ENCODE measurements at places on chromosomes 4 and X. TPM values are rescaled to one million over a fixed set of nuclear protein-coding genes. Genes with fewer than 3 reads are reported as not detected.

- no peak for DNase-seq
Measured at GRCh38 chrX:12405306-12405705, 267.0 kb downstream of the FRMPD4 start.

- peak; percentile 7 for DNase-seq
Measured at GRCh38 chrX:40570346-40571093, 10.2 kb upstream of the ATP6AP2 start.

DNA sequence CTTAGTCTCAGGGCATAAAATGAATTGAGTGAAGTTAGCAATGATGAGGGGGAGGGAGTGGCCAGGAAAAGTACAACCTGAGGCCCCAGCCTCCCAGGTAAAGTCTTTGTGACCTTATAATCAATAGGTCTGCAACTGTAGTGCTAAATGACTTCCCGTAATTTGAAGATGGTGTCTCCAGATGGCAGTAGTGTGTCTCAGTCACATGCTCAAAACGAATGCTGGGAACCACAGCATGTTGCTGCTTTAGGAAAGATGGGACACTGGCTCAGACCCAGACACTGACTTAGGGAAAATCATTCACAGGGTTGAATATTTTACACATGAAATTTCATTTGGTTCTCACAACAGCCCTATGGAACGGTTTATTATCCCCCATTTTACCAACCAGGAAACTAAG lies 10.3 kb downstream of the SRPX2 start:
- no peak for DNase-seq

DNA sequence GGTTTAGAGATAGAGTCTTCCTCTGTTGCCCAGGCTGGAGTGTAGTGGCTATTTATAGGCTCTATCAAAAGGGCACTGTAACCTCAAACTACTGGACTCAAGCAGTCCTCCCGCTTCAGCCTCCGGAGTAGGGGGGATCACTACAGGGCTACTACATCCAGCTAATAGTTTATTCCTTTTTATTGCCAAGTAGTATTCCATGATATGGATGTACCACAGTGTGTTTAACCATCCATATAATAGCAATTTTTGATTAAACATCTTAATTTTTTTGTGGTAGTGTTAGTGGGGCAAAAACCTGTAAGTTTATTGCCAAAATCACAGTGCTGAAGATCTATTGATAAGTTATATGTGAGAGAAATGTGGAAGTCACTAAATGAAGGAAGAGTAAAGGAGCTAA lies 2.6 kb upstream of the NDUFC1 start:
- DNase-seq: no peak

DNA sequence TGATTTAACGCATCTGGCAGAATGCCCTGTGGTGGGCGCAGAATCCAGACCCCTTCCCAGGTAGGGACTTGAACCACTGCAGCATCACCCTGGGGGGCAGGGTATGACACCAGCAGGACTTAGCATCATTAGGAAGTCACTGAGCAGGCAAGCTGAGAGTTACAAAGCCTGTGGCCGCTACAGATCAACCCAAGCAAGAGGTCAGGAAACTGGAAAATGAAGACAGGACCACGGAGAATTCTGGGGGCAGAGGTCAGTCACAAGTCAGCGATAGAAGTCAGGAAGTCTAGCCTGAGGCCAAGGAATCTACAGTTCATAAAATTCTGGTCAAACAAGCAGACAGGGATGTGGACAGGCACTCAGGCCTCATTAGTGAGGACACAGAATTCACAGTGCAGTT lies 108.4 kb downstream of the CHIC2 start:
- no peak for DNase-seq

- no peak for DNase-seq
Measured at GRCh38 chr4:133618963-133619362, 469.9 kb downstream of the PCDH10 start.

ATP5ME gene
- 67.9 TPM for total RNA-seq

HHIP gene
- 1.7 TPM for total RNA-seq

CTAG1B gene
- not detected for total RNA-seq

NRK gene
- not detected for total RNA-seq

Data from LHCN-M2 (cell line).